OCI-M1 (cell line): ENCODE measurements at places on chromosomes 7 and 10.

DNA sequence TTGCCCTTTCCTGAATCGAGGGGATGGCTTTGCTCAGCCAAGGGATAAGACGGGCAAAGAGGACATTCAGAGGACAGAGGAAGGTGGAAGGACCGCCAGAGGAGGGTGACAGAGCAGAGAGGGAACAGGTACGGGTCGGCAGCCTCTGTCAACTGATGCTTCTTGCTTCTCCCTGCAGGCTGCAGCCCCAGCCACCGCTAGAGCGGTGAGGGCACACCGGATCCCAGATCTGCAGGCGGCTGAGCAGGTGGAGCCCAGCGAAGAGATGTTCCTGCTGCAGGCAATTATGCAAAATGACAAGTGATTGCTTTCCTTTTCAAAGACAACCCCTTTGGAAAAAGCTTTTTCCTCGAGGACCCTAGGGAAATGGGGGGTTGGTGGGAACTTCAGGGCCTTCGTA is 181.9 kb upstream of the ANKRD30A start:
- no peak for DNase-seq

- peak; percentile 23 for DNase-seq
Measured at GRCh38 chr7:38374507-38374906, 101.1 kb upstream of the TARP start.

DNA sequence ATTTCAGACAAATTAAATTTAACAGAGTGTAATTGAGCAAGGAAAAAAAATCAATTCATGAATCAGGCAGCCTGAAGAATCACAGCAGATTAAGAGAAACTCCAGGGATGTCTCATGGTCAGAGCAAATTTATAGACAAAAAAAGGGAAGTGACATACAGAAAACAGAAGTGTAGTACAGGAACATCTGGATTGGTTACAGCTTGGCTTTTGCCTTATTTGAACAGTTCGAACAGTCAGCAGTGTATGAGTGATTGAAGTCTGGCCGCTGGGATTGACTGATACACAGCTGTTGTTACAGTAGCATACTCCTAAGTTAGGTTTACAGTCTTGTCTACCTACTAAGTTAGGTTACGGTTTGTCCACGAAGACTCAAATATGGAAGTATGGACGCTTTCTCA is 255.3 kb downstream of the HPSE2 start:
- peak; percentile 80 for DNase-seq

- DNase-seq, result no peak
Measured at GRCh38 chr7:79284211-79284610, 169.3 kb downstream of the MAGI2 start.

DNA sequence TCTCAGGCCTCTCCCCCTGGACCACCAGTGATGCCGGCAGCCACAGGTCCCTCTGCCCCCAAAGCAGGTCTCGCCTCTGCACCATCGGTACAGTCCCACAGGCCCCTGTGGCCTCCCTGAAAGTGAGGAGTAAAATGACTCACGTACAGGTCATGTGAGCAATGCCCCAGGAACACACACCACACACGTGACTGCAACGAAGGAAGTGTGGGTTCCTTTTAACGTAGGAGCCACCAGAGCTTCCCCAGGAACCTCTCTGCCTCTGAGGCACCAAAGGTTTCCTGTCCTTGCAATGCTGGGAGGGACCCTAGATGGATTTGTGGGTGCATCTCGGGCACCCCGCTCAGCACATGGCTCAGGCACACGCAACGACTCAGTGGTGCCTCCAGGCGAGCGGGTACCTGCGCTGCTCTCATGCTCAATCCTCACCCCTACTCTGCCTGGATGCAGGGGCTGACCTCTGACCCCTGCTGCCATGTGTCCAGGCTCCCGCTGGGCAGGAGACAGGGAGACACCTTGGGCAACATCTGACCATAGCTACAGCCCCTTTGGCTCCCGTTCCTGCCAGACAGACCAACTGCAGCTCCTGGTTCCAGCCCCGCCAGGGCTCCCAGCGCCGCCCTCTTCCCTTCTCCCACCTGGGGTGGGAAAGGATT is 120.7 kb downstream of the PRKAG2 start:
- DNase-seq, result no peak

DNA sequence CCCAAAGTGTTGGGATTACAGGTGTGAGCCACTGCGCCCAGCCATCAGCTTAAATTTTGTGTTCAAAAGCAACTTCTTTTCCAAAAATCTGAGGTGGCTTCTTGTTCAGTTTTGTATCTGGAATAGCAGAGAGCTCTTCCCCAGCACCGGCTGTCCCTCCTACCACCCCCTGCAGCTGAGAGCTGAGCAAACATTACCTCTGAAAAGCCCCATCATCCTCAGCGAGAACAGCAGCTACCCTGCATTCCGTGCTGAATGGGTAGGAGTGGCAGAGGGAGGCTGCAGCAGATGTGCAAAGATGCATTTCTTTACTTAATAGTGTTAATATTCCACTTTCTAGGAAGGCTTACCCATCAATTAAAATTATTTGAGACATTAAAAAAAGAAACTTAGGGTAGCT is 31.8 kb downstream of the CCM2 start:
- no peak for DNase-seq

GRCh38 chr10:73910401-73910763 is 550 bp upstream of the PLAU start:
- peak; percentile 74 for DNase-seq

- no peak for DNase-seq
Measured at GRCh38 chr7:159083698-159084068, 61.0 kb downstream of the VIPR2 start.

DNA sequence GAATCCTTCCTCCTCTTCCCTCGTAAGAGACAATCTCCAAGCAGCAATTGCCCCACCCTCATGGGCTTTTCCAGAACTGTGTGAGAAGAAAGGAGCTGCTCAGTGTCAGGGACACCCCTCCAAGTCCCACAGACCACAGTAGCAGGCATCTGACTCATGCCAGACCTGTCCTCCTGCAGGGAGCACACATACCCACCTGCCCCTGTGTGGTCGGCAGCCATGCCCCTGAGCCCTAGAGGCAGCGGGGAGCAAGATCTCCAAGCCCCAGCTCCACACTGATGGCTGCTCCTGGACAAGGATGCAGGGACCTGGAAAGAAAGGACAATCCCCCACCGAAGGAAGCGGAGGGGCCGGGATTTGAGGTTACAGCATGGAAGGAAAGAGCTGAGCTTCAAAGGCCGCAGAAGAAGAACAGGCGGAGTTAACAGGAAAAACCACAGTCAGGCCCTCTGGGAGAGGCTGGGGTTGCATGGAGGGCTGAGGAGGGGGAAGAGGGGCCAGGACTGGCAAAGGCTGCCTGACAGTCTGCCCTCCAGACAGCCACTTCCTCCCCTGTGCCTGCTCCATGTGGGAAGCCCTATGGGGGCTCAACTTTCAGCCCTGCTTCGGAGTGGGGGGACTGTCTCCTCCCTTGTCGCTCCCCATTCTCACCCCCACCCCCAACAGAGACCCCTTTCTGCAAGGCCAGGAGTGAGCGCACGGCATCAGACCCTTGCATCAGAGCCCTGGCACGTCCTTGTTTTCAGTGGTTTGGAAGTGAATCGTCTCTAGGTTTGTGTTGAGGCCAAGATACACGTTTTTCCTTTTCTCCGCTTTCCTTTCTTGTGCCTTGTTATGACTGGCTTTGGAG is 46.8 kb downstream of the ASB13 start:
- DNase-seq, result no peak

DNA sequence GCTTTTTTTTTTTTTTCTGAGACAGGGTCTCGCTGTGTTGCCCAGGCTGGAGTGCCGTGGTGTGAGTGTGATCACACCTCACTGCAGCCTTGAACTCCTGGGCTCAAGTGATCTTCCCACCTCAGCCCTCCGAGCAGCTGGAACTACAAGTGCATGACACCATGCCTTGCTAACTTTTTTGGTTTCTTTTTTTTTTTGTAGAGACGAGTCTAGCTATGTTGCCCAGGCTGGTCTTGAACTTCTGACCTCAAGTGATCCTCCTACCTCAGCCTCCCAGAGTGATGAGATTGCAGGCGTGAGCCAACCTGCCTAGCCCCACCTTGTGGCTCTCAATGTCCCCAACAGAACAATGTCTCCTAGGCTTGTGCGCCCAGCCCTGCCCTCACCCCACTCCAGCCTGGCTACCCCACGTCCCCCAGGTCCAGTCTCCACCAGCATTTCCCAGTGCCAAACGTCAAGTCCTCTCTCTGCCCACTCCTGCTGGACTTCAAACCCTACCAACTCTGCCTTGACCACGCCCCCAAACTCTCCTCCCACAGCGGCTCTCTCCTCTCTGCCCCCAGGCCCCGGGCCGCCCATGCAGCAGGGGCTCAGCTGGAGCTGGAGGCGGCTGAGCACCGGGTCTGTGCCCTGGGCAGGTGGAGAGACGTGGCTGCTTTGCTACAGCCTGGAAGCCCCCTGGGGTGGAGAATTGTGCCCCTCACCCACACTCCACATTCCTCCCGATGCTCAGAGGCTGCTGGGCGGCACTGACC is 18.9 kb downstream of the BHLHA15 start:
- no peak for DNase-seq

DNA sequence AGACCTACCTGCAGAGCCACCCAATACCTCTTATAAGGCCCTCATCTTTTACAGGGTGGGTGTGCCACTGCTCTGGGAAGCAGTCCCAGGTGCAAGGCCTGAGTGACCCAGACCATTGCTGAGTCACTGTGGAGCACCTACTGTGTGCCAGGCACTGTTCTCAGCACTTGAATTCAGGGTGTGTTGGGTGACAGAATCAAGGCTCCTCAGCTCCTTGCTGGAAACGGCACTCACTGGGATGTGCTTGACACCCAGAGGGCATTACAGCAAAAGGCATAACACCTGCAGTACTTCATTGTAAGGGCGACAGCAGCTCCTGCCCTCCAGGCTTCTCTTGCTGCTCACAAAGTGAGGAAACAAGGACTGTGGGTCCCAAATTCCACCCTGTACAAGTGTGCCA is 7.1 kb downstream of the CAMK2B start:
- no peak for DNase-seq

DNA sequence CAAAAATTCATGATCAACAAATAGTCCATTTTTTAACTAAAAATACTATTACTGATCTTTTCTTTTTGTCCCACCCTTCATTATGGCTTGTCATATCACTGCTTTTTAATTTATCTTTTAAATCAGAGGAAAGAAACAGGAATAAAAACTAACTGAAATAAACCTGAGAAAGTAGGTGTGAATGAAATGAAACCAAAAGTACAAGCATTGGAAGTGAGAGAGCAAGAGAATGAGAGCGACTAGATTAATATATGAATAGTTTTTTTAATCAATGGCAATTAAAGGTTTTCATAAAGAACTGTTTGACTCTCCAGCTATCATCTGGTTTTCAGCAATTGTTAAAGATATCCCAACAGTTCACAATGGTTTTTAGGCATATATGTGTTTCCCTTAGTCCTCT is 137.8 kb downstream of the SPAG6 start:
- DNase-seq, result peak; percentile 25

DNA sequence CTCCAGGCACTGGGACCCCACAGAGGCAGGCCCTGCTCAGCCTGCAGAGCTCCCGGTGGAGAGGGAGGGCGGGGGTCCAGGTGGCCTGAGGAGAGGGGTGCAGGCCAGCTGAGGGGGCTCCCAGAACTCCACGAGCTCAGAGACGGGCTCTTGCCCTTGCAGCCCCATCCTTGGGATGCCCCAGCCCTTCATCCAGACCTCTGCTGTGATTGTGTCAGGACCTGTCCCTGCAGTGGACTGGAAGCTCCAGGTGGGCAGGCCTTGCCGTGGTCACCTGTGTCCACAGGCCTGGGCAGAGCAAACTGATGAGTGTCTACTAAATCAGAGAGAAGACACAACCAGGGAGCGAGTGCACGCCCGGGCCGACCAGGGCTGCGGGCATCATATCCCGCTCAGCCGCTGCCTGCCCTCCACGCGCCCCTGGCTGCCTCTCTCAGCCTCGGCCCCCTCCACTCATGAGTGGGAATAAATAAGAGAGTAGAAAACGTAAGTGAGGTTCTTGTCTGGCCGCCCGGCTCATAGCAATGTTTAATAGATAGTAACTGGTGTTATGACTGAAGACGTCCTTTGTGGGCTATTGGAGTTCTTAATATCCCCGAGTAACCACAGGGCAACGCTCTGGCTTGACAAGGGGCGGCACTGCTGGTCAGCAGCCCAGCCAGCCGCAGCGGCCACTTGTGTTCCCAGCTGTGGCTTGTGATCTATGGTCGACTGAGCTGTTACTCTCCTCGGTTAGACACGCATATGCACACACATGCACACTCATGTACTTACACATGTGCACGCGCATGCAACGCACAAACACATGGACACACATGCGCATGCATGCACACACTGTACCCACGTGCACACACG is 105.6 kb downstream of the LHPP start:
- no peak for DNase-seq

DNA sequence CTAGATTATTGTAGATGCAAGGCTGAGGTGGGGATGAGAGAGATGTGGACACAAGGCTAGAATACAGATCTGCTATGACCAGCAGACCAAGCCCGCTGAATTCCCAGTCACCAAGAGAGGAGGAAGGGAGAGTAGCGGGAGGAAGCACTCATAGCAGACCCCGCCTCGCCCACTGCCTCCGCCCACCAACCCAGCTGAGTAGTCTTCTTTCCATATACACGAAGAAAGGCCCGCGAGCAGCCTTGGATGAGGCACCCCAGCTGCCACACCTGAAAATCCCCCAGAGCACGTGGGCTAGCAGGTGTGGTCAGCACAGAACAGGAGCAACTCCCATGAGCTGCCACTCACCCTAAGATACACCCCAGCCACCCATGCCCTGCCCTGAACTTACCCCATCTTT is 7.9 kb upstream of the H2BK1 start:
- DNase-seq, result no peak

DNA sequence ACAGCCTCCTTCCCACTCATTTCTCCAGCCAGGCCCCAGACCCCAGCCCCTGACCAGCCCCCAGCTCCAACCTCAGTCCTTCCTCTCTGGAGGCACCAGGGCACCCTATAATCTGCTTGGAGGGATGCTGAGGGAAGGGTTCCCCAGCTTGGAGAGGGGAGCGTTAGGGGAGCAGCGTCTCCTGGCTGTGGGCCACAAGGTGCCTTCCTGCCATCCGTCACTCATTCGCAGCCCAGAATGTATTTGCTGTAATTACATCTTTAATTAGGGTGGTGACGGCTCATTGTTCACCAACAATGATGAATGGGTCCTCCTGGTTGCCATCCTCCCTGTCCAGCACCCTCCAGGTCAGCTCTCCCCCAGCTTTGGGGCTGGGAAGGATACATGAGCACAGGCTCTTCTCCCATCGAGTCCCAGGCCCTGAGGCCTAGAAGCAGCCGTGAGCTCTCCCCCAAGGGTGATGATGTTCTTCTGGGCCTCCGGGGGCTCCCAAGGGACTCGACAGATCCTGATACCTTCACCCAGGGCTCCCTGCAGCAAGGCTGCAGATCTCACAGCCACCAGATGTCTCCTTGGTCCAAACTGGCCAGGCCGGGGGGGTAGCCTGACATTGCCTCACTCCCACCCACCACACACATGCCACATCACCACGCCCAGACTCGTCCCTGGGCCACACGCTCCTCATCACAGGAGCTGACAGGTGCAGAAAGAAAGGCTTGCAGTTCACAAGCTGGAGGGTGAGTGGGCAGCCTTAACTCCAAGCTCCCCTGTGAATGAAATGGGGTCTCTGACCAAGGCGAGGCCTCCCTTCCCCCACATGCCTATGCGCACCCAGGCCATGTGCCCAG is 26.8 kb downstream of the POLL start:
- DNase-seq, result no peak
